ENCODE measurements at places on chromosomes 3 and 15.

DNA sequence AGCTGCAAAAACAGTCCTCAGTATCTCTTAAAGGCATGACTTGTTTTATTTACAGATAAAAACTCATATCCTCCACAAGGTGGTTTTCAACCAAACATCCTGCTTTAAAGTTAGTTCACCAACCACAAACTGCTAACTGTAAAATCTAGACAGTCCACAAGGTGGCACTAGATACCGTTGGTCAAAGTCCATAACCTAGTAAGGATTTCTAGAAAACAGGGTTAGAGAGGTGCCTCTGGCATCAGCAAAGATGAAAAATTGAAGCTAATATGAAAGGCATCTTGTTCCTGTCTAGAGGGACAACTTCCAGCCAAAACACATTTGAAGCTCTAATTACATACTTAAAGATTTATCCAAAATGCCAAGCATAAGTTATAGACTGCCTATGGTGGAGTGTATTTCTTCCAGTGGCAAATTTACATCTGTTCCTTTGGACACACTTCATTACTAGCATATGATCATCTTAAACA is 56.0 kb downstream of the ZMAT3 start:
- peak; percentile 17 for DNase-seq

- no peak for DNase-seq
These were observed 233.7 kb downstream of the CNTN6 start for GRCh38 chr3:1326546-1326945.

GRCh38 chr3:112930771-112931170 is 44.1 kb downstream of the CD200R1 start:
- no peak for DNase-seq

- DNase-seq, result no peak
These were observed 93.0 kb downstream of the SSR3 start for GRCh38 chr3:156461889-156462288.

DNA sequence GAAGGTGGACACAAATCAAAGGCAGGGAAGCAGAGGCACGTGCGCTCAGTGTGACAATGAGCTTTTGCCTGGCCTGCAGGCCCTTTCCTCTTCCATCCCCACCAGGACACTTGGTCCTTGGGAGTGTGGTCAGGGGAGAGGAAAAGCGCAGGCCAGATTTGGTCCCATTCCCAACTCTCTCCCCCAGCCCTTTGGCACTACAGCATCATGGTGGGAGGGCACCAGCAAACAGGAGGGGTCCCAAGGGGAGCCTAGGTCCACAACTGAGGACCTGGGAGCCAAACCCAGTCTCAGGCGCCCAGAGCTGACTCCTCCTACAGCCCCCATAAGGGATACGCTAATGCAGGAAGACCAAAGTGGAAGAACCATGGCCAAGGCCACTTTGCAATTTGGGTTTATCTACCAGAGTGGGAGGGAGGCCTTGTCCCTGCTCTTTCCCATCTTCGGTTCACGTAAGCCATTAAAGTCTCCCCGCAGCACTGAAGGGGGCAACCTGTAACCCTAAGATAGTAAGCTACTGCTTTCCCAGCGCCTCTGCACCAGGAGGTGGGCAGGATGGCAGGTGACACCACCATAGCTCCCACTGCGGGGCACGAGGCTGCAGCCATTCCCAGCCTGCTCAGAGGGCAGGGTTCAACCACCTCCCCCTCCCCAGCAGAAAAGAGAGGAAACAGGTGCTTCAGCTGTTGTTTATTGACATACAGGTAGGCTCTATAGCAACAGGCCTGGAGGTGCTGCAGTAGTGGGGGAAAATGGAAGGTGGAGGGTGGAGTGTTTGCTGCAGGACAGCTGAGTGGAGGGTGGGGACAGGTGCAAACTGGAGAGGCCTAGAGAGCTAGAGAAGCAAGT is 993 bp upstream of the GRAMD2A start:
- no peak for DNase-seq

DNA sequence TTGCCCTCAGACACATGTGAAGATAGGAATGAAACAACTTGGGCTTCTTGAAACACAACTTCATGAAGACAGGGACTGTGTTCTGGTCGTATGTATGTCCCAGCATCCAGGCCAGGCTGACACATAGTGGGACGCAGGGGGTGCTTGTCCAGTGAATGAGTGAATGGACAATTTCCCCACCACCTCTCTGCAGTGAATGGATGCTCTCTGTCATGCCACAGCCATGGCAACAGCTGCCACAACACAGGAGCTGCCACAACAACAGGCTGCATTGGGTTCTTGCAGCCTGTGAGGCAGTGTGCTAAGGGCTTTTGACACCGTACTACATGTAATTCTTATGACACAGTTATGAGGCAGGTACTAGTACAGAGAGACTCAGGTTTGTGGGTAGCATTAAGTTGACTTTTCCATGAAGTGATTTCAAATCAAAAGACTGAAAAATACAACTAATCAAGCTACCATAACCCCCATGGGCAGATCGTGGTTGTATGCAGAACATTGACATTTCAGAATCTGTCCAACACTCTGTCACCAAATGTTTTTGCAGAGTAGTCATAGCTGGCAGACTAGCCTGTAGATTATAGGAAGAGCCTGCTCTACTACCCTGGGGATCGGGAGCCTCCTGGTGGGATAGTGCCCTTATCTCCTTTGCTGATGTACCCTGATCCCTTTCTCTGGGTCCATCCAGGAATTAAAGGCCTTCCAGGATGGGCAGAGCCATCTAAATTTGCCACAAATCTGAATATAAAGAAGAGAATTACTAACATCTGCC is 40.8 kb downstream of the CLSTN2 start:
- no peak for DNase-seq

Measured in stimulated activated CD8-positive, alpha-beta memory T cell treated with anti-CD3 and anti-CD28 coated beads, Interleukin-4, amount 100 ng/mL, for 1 hour (primary cell).